ENCODE measurements at places on chromosomes 13 and 19.

- no peak for DNase-seq
These were observed 15.1 kb downstream of the TM9SF2 start for GRCh38 chr13:99516153-99516929.

- DNase-seq = no peak
These were observed 15.1 kb downstream of the CC2D1A start for GRCh38 chr19:13920940-13921747.

- DNase-seq = no peak
These were observed 19.6 kb downstream of the IER2 start for GRCh38 chr19:13169769-13170168.

- no peak for DNase-seq
These were observed 14.7 kb downstream of the CAB39L start for GRCh38 chr13:49429121-49429520.

GRCh38 chr19:615619-616018 is 17.7 kb downstream of the POLRMT start:
- DNase-seq = no peak

DNA sequence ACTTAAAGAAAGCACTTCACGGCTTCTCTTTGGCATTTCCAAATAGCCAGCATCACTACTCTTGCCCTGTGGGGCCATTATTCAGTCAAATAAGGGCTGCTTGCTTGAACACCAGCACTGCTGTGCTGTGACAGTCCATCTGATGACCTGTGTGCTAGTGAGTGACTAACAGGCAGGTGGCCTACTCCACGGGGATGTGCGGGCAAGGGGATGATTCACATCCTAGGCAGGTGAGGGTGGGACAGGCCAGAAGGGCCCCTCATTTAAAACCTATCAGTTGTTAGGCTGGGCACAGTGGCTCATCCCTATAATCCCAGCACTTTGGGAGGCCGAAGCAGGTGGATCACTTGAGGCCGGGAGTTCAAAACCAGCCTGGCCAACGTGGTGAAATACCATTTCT is 8.2 kb downstream of the CCNE1 start:
- no peak for DNase-seq
